ENCODE measurements at places on chromosomes 16 and 17.
A peak's percentile ranks its signal among the peaks of the same experiment; 100 is the strongest.

- no peak for DNase-seq
Measured at GRCh38 chr16:75196836-75197235, 10.1 kb downstream of the CTRB2 start.

- DNase-seq = no peak
Measured at GRCh38 chr16:49987381-49987780, 37.6 kb upstream of the CNEP1R1 start.

DNA sequence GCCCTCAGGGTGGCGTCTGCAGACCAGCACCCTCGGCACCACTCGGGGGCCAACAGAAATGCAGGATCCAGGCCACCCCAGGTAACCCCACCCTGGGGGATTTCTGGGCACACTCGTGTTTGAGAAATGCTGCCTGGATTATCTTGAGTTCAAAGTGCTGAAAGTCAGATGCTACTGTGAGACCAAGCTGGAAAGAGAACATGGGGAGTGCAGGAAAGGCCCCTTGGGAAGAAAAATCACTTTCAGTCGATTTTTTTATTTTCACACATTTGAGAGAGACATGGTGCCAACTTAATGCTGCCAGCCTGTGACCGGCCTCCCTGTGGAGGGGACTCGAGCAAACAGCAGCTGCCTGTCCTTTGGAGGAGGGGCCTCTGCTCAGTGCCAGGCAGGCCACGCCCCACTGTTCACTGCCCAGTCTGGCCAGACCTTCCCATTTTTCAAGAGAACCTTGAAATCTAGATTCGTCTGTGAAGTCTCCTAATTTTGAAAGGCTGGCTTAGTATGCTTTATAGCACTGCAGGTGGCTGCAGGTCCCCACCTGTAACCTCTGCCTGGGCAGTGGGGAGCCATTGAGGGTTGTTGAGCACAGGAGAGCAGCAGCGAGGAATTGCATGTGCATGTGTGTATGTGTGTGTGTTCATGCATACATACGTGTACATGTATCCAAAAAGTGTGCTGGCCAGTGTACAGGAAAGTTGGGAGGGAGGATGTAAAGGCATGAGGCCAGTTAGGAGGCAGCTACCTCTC lies 70.7 kb upstream of the PLCG2 start:
- DNase-seq = no peak

- DNase-seq = peak; percentile 55
Measured at GRCh38 chr17:63497708-63498483, 21.0 kb downstream of the ACE start.

DNA sequence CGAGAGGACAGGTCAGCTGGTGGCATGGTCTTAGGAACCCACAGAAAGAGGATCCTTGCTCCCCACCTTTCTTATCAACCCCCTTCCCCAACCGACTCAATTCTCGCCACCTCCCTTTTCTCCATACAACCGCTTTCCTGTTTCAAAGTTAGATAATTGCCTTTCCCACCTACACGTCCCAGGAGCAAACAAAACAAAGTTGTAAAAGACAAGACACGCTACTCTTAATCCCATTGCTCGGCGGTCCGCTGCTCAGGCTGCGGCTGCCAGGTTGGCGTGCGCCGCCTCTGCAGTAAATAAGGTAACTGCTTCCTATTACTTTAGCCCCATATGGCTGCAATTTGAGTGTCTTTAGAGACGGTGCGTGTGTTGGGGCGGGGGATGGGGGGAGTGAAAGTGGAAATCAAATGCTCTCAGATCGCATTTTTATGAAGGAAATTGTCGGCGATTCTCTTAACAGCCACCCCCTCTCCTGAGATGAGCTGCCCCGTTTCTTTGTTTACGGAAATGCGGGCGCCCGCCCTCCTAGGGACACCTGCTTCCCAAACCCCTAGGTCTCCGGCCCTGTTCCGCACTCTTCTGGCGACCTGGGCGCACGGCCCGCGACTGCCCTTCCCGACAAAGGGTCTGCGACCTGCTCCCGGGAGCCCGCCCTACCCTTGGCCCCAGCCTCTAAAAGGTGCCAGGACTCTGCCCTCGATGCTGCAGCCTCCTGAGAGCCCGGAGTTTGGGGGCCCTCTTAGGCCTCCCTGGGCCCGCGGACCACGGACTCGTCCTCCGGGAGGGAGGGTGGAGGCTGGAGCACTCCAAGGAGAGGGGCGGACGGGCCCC lies 3.7 kb upstream of the CBX8 start:
- peak; percentile 56 for DNase-seq
